Inflammatory macrophage treated with lipopolysaccharide for 4 hours (primary cell): ENCODE measurements at places on chromosomes 1 and 21.
A peak's percentile ranks its signal among the peaks of the same experiment; 100 is the strongest.

- DNase-seq = peak; percentile 30
Observed at GRCh38 chr21:39715804-39716397, 29.1 kb upstream of the IGSF5 start.

- DNase-seq = no peak
Observed at GRCh38 chr1:61109158-61109557, 26.8 kb downstream of the NFIA start.

GRCh38 chr1:29269382-29269781, 33.1 kb downstream of the PTPRU start:
- DNase-seq = no peak

- no peak for DNase-seq
Observed at GRCh38 chr1:210908257-210908656, 225.7 kb downstream of the KCNH1 start.

GRCh38 chr1:160207771-160208556, 2.8 kb downstream of the PEA15 start:
- DNase-seq = no peak

DNA sequence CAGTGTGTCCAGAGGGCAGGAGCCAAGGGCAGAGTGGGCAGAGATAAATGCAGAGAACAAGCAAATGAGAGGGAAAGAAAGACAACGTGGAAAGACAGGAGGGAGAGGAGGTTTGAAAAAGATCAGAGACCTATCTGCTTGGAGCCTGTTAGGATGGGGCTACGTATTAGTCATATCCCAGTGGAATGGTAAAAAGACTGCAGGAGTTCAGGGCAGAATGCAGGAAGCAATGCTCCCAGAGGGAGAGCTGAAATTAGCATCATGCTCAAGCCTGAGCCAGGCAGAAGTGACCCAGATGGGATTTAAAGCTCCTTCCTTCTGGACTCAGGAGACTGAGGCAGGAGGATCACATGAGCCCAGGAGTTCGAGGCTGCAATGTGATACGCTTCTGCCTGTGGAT, 261.3 kb upstream of the CHRM3 start:
- no peak for DNase-seq

- DNase-seq = no peak
Observed at GRCh38 chr1:231180034-231180433, 18.2 kb downstream of the TRIM67 start.

- DNase-seq = peak; percentile 83
Observed at GRCh38 chr1:53122201-53122885, 20.1 kb downstream of the SLC1A7 start.

GRCh38 chr1:162654915-162655620, 22.8 kb downstream of the DDR2 start:
- DNase-seq = no peak

DNA sequence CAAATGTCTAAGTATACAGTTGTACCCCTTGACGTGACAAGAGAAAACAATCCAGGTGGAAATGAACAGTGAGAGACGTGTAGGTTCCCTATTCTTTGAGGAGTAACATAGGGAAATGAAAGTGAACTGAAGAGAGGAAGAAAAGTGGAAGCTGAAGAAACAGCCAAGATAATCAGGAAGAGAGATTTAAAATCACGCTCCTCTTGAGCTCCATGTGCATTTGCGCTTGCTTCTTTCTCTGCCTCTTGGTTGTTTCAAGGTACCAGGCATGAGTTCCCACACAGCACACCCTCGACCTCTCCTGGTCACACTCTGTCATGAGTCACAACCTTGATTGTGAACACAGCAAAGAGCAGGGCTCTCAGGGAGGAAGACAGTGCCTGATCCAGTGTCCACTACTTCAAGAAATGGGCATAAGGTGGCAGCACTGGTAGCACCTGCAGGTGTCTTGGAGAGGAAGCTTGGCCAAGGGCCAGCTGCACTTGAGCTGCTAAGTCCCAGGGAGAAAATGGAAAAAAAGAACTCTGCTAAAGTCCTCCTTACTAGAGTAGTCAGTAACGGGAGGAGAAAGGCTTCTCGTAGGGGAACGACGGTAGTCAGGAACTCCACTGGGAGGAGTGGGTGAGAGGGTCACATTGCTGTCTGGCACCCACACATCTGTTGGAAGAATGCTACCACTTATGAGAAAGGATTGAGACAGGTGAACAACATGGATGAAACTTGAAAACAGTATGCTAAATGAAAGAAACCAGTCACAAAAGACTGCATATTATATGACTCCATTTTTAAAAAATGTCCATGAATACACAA, 18.3 kb upstream of the ARID1A start:
- DNase-seq = peak; percentile 68

DNA sequence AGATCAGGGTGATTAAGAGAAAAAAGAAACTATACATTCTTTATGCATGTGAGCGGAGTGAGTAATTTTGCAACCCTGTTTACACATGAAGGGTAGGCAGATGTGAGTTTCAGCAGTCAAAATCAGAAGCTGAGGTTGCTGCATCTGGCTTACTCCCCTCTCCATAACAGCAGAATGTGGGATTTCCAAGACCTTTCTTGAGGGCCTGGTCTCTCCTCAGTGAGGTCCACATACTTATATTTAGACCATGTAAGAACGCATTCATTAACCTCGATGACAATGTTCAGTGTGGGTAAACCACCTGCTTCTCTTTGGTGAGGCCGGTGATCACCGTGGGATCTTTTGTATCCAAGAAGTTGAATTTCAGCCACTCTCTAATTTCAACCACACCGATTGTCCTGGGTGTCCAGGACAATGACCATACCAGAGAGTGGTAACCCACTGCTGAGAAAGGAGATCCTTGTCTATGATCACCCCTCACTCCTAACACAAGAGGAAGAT, 18.7 kb upstream of the RAP1A start:
- DNase-seq = no peak

DNA sequence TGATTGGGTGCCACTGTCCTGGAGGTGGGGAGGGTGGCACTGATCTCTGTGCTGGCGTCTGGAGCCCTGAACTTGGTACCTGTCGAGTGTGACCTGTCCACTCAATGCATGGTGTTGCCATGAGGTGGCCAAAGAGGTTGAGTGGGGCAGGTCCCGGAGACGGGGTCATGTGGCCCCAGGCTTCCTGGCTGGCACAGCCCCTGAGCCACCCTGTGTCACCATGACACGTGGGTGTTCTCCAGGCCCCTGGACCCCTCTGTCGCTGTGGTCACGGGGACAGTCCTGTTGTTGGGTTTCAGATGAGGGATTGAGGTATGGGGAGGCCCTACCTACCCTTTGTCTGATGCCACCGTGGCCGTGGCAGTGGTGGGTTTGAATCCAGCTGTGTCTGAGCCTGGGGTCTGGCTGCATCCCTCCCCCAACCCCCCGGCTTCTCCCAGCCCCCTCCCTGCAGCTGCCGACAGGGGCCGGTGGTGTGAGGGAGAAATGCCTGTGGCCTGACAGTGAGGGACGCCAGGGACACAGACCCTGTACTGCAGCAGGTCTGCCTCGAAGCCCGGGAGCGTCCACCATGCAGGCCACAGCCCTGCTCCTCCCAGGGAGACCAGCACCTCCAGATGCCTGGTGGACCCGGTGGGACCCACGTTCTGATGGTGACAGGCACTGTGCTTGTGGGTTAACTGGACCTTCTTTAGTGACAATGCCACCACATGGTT, 12.0 kb downstream of the TRPM2 start:
- DNase-seq = no peak

DNA sequence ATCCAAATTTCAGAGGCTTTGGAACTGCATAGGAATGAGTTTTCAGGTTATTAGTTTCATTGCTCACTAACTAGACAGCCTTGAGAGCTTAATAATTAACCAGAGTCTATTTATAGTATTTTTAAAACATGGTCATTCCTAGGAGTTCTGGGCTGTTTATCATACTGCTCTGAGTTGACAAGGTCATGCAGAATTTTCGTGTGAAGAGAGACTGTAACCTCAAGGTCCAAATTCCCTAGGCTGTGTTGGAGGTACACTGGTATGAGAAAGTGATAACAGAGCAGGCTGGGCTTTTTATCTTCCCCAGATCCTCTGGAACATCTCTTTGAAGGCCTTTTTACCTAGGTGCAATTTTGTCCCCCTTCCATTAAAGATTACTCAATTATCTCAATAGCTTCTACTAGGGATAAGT, 736.3 kb downstream of the LTN1 start:
- no peak for DNase-seq

DNA sequence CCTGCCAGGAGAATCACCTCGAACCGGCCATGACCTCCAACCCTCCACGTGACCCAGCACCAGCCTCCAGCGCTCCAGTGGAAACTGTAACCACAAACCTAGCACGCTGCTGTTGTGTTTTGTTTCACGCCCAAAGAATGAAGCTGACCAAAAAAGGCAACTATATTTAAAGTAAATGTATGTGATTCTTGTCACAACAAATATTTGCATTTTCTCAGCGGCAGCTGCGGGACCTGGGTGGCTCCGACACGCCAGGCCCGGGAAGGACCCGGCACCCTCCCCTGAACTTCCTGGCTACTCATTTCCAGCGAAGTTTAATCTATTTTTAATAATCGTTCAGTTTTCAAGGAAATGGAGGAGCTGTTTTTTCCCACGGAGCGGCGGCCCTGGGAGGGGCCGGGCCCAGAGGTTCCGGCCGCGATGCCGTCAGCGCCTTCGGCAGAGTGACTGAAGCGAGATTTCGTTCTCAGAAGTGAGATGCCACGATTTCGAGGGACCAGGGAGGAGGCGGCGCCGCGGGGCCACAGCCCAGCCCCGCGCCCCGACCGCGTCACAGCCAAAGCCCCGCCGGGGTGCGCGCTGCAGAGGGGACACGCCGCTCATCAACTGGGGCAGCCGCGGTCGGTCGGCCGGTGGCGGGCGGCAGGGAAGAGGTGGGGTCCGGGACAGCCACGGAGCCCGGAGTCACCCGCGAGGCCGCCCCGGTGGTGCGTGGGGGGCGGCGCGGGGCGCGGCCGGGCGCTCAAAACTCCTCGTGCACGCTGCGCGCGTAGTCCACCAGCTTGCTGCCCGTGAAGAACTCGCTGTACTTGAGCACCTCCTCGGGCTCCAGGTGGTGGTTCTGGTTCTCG, 3.0 kb upstream of the TNFRSF4 start:
- no peak for DNase-seq

GRCh38 chr1:6260433-6260934, 414 bp downstream of the GPR153 start:
- DNase-seq = no peak

GRCh38 chr1:27299385-27300271, 22.3 kb upstream of the TMEM222 start:
- peak; percentile 51 for DNase-seq

DNA sequence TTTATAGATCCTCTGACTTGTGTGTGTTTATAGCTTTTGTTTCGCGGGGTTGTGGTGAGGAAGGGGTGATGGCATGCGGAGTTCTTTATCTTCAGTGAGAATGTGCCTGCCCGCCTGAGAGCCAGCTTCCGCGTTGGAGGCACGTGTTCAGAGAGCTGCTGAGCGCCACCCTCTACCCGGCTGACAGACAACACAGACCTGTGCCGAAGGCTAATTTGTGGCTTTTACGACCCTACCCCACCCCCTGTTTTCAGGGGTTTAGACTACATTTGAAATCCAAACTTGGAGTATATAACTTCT, 14.4 kb upstream of the CD101 start:
- no peak for DNase-seq

DNA sequence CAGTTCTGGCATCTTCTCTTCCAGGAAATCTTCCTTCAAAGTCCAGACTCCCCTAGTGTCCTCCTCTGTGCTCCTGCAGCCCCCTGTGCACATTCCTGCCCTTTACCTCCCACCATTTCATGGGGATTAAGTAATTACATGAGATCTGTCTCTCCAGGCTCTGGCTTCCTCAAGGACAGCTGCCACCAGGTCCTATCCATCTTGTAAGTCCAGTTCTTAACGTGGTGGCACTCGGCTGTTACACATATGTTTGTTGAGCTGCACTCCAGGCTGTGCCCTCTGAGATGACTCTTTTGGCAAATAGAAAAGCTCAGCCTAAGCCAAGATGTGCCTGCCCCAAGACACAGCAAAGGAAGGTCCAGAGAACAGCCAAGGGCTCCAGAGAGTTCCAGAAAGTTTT, 57.4 kb upstream of the CAMK1G start:
- no peak for DNase-seq

- DNase-seq = no peak
Observed at GRCh38 chr1:53343831-53344668, 16.2 kb upstream of the LRP8 start.

DNA sequence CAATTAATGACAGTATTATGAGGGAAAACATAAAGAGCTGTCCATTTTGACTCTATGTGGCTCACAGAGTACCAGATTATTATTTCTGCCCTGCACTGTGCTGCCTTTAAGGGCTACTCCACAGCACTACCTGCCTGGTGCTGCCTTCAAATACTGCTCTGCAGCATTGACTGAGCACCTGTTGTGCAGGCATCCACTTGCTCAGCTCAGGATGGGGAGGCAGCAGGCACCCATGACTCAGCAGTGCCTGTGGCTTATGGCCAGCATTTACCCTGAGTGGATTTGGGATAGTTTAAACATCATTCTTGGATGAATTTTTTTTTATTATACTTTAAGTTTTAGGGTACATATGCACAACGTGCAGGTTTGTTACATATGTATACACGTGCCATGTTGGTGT, 953 bp upstream of the KPRP start:
- DNase-seq = no peak

GRCh38 chr21:16863908-16864307, 648.9 kb upstream of the CXADR start:
- DNase-seq = no peak

- DNase-seq = peak; percentile 28
Observed at GRCh38 chr1:62423580-62424242, 13.1 kb upstream of the USP1 start.

GRCh38 chr1:46401964-46402626, 8.0 kb downstream of the FAAH start:
- peak; percentile 88 for DNase-seq

- DNase-seq = peak; percentile 92
Observed at GRCh38 chr1:56525489-56526041, 53.8 kb downstream of the PLPP3 start.

DNA sequence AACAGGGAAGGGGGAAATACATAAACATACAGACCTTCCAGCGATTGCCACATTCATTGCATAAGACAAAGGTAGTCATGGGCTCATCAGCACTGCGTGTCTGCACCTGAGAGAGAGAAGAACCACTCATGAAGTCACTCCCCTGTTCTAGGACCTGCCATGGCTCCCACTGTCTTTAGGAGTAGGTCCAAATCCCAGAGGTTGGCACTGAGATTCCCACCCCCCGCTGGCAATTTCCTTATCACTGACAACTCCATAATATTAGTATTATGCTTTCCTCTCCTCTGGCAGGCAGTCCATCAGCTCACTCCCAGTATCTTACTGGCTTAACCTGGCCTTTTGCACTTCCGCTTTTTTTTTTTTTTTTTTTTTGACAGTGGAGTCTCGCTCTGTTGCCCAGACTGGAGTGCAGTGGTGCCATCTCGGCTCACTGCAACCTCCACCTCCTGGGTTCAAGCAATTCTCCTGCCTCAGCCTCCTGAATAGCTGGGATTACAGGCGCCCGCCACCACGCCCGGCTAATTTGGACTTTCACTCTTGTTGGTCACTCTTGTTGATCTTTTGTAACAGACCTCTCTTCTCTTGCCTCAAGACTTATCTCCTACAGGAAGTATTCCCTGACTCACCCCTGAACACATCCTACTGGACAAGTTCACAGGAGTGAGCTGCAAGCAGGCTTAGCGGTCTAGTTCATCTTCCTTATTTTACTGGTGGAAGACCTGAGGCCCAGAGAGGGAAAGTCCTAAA, 14.8 kb upstream of the ZNF436 start:
- peak; percentile 71 for DNase-seq
